ENCODE measurements at places on chromosomes 2 and 18.

DNA sequence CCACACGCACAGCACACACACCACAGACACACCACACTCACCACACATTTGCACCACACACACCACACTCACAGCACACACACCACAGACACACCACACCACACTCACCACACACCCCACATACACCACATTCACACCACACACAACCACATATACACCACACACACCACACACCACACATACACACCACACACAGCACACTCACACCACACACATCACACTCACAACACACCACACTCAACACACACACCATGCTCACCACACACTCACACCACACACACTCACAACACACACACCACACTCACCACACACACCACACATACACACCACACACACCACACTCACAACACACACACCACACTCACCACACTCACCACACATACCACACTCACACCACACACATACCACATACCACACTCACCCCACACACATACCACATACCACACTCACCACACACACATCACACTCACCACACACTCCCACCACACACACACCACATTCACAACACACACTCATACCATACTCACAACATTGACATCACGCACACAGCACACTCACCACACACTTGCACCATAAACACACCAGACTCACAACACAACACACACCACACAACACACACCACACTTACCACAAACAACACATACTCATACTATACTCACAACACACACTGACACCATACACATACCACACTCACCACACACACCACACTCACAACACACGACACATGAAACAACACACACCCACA lies 60.0 kb downstream of the SDC1 start:
- DNase-seq, result no peak

GRCh38 chr2:81767187-81767912 lies 1462.8 kb upstream of the LRRTM1 start:
- DNase-seq, result peak; percentile 0

GRCh38 chr18:45687621-45688020 lies 36.4 kb upstream of the SLC14A1 start:
- peak; percentile 9 for DNase-seq

DNA sequence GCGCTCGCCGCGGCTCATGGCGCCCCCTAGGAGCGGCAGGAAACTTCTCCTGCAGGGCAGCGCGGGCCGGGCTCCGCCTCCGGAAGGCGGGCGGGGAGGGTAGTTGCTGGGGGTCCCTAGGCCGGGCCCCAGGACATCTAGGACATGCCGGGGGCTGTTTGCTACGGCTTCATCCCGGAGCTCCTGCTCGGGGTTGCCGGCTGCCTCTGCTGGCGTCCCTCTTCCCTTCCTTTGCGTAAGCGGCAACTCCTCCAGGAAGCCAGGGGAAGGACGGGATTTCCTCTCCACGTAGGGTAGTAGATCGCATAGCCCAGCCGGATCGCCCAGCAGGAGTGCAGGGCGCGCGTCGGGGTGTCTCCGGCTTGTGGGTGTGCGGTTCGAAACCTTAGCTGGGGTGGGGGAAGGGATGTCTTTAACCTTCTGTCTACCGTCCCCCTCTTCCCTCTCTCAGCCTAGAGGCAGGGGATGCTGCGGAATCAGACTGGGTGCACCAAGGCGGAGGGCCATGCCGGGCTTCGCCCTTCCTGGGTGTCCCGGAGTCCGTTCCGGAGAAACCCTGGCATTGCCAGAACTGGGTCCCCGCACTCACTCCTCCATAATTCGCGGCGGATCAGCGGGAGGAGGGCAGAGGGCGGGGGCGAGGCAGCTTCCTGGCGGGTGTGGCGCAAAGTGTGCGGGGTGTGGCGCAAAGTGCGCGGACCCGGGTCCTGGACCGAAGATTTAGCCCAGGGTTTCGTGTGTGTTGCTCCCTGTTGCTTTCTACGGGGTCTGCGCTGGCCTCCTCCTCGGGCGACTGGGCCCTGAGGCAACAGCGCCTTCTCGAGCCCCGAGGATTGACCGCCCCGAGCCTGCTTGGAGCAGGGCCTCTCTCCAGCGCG lies 12.2 kb upstream of the SKOR2 start:
- DNase-seq, result no peak

GRCh38 chr2:28662468-28663181 lies 89.0 kb upstream of the PPP1CB start:
- peak; percentile 73 for DNase-seq

- peak; percentile 69 for DNase-seq
These were observed 41.4 kb upstream of the AKAIN1 start for GRCh38 chr18:5238371-5238976.

DNA sequence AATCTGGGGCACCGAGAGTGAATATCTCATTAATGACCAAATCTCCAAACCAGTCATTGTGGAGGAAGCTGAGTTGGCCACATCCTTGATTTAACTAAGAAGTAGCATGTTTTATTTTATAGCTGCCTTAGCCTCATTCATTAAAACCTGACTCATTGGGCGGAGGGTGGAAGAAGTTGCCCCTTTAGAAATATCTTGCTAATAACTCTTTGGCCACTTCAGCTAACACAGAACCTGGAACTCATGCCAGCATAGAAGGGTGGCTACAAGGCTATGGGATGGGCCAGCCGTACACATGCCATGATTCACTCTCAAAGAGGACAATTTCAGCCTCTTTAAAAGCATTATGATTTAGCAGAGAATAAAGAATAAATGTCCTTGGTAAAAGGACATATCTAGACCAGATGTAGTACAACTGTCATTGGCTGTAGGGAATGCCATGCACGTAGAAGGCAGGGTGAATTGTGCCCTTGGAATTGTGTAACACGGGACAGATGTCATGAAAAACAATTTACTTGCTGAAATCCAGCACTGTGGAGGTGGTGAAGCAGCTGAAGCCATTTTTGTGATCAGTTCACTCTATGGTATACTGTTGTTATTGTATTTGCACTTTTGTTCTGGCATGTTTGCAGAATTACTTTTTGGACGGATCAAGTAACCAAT lies 330.0 kb downstream of the PLCL1 start:
- DNase-seq, result peak; percentile 84

- DNase-seq, result no peak
These were observed 264.4 kb downstream of the ZNF407 start for GRCh38 chr18:74862094-74862493.

DNA sequence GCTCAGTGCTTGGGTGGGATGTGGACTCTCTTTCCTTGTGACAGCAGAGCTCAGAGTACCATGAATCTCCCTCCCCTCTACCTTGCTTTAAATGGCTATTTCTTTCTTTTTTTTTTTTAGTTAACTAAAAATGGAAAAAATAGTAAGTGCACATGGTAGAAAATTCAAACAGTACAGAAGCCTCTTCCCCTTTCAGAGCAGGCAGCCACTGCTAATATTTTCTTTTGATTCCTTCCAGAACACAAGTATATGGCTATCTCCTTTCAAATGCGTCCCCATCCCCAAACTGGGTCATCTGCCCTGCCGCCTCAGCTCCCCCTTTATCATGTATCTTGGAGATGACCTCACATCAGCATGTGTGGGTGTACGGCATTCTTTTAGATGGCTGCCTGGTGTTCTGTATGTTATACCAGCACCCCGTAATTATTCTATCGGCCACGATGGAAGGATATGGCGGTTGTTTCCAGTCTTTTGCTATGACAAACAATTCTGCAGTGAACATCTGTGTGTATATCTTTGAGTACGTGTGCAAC lies 70.5 kb upstream of the DLX2 start:
- DNase-seq, result peak; percentile 37

All from GM23248 (cell line).